Uterine smooth muscle cell (primary cell): ENCODE measurements at places on chromosomes 1 and 21. TPM values are rescaled to one million over a fixed set of nuclear protein-coding genes. Genes with fewer than 3 reads are reported as not detected.

Gene DMRTA2
- total RNA-seq: 0.11 TPM in 1 of 2 replicates, not detected in the other

Gene ETV3L
- not detected in 2 replicates for total RNA-seq

Gene CLDN14
- 0.11 and 0.37 TPM in 2 replicates for total RNA-seq

Gene RHEX
- not detected in 2 replicates for total RNA-seq

Gene AUNIP
- total RNA-seq: 1.7 and 5.6 TPM in 2 replicates
